ENCODE measurements at places on chromosomes 7 and 10.

- DNase-seq, result no peak
Measured at GRCh38 chr10:46517541-46517940, 38.9 kb downstream of the GPRIN2 start.

- no peak for DNase-seq
Measured at GRCh38 chr7:119283353-119283752, 989.6 kb upstream of the KCND2 start.

DNA sequence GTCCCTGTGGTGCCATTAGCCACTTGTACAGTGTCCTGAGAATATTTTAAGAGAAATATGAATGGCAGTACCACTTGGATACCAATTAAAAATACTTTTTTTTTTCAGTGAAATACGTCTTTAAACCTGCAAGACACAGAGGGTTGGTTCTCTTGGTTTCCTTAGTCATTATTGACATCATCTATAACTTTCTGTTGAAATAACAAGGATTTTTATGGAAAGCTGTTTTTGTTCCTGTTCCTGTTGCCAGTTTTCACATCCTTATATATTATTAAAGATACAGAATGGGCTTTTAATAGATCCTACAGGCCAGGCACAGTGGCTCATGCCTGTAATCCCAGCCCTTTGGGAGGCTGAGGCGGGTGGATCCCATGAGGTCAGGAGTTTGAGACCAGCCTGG lies 579.9 kb downstream of the AUTS2 start:
- DNase-seq, result no peak

- no peak for DNase-seq
Measured at GRCh38 chr7:157032128-157032527, 21.7 kb upstream of the MNX1 start.

DNA sequence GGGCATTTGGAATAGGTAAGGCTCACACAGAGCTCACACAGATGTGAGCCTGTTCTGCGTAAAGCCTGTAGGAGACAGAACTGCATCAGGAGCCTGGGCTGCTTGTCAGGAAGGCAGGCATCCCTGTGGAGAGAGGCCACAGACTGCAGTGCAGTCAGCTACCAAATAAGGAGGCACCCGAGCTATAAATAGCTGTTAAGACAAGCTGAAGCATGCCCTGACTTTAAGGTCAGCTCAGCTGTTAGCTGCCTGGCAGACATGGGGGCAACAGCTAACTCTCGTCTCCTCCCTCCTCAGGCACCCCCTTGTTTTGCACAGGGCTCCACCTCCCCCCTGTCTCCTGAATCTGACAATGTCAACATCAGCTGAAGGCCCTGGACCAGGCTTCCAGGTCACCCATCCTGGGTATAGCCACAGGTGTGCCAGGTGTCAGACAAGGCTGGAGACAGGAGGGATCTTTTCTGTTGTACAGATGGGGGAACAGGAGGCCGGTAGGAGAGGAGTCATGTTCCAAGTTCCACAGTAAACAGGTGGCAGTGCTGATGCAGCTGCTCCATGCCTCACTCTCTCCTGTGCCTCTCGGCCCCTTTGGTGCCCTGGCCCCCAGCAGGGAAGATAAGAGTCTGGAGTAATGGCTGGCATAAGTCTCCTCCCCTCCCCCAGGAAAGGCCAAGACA lies 27.6 kb upstream of the MKRN1 start:
- DNase-seq, result no peak

DNA sequence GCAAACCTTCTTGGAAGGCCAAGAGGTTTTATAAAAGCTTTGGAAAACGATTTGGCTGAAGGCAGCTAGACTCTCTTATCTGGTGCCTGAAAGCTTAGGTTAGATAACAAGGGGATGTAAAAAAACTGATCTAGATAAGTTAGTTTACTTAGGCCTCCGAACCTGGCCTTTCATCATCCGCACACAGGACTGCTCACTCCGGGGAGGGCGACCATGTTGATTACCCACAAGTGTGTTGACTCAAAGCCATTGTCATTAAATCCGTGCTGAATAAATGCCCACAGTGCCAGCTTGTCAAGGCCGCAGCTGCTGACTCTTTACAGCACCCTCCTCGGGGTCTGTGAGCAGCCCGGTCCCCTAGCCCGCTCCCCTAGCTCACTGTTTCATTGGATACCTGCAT lies 112.3 kb downstream of the ZFAND4 start:
- DNase-seq, result no peak

DNA sequence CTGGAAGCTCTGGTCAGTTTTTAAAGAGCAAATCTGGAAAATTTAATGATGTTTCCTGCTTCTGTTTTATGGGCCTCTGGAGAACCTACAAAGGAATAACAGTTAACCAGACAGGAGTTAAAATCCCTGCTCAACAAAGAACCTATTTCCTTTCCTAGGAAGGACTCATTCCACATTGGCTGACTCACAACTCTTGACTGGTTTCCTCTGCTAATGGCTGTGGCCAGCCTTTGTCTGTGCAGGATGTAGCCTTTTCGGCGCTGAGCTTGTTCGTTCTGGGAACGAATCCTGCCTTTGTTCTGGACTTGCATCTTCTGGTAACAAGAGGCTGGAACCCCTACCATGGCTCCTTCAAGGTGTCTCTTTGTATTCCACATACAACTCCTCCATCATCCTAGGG lies 112.8 kb upstream of the PDCD4 start:
- DNase-seq, result no peak

DNA sequence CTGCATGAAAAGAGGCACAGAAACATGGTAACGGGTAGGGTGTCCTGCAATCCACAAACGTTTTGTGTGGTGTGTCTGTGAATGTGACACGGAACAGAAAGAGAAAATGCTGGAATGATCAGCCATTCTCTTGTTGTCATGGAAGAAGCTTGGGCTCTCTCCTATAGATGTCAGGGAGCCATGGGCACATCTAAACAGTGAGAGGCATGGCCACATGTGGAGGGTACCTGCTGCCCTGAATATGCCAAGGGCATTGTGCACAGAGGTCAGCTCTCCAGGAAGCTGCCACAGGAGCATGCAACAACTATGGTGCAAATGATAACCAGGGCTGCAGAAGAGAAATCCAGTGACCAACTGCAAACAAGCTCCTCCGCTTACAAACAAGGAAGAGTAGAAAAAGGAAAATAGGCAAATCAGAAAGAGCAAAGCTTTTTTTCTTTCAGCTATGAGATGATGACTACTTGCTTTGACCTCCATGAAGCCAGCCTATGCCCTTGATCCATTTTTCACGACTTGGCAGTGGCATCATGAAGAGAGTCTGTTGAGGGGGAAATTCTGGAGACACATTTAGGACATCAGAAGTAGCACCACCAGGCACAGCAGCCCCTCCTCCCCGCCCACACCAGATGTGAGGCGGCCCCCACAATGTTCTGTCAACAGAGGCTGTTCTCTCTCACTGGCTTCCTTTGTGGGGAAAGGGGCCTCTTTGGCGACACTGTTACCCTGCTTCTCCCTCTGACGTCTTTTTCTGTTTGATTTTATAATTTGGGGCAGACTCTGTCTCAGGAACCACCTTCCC lies 4.8 kb upstream of the PDE1C start:
- DNase-seq, result no peak

DNA sequence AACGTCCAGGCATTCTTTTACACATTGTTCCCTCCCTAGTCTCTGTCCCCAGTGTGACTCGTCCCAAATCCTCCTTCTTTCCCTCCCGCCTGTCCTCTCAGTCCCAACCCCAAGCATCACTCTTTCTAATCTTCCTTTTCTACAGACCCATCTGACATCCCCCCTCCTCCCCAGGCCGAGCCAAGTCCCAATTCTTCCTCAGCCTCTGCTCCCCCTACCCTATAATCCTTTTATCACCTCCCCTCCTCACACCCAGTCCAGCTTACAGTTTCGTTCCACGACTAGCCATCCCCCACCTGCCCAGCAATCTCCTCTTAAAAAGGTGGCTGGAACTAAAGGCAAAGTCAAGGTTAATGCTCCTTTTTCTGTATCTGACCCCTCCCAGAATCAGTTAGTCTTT lies 95.1 kb downstream of the MACC1 start:
- DNase-seq, result no peak

GRCh38 chr7:68537051-68537773 lies 1061.1 kb upstream of the AUTS2 start:
- no peak for DNase-seq

GRCh38 chr10:131843881-131844284 lies 56.9 kb upstream of the PPP2R2D start:
- DNase-seq, result no peak

GRCh38 chr7:16398146-16399017 lies 23.0 kb downstream of the CRPPA start:
- no peak for DNase-seq

- no peak for DNase-seq
Measured at GRCh38 chr7:27922907-27923641, 183.1 kb downstream of the TAX1BP1 start.

DNA sequence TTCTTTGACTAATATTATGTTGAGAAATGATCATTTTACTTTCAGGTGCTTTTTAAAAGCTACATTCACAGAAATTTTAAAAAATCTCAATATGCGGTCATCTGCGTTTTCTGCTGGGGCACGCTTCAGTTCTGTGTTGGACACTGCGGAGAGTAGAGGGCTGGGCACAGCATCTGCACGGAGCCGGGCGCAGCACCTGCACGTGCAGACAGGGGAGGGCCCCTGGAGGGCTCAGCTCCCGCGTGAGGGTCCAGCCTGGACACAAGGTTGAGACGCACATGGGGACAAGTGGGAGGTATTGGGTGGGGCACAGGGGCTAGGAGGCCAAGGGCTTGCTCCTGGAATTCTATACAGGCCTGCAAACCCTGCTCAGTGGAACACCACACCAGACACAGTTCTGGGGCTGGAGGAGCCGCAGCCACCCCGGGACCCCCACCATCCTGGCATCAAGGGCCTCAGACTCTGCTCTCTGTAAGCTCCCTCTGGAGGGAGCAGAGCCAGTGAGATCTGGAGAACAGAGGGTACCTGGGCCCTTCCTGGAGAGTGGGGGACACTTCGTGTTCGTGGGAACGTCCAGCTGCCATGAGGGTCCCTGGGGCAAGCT lies 20.4 kb upstream of the FAM20C start:
- no peak for DNase-seq

- DNase-seq, result no peak
Measured at GRCh38 chr10:103780242-103781149, 74.9 kb downstream of the SH3PXD2A start.

DNA sequence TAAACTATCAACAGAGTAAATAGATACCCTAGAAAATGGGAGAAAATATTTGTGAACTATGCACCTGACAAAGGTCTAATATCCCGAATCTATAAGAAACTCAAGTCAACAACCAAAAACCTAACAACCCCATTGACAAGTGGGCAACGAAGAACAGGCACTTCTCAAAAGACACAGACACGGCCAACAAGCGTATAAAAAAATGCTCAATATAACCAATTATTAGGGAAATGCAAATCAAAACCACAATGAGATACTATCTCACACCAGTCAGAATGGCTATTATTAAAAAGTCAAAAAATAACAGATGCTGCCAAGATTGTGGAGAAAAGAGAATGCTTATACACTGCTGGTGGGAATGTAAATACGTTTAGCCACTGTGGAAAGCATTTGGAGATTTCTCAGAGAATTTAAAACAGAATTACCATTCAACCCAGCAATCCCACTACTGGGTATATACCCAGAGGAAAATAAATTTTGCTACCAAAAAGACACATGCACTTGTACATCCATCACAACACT lies 63.2 kb upstream of the CAV2 start:
- no peak for DNase-seq

- DNase-seq, result no peak
Measured at GRCh38 chr7:124031919-124032318, 948 bp downstream of the TMEM229A start.

- DNase-seq, result no peak
Measured at GRCh38 chr7:13282377-13282980, 595.0 kb downstream of the ARL4A start.

DNA sequence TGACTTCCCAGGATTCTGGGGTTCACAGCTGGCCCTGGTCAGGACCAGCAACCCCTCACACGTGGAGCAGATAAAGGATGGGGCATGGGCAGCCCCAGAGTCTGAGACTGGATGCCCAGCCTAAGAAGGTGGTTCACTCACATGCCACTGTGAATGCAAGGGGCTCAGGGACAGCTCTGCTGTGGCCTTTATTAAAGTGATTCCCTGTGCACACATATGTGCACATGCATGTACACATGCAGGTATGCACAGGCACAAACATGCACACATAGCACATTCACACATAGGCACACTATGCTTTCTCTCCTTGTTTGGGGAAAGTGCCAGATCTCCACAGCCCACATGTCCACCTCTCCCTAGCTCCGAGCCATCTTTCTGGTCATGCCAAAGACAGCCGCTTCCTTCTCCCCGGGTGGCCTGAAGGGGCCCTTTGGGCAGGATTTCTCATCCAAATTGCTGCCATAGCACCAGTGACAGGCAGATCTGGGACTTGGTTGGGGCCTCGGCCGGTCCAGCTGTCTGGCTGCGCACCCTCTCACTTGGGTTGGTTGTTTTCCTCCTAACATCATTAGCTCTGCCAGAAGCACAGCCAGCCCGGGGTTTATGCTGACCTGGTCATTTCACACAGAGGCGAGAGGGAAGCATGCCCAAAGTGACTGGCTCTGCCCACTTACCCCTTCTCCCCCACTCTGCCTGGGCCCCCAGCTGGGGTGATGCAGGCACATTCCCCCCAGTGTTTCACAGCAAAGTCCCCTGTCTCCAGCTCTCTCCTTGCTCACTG lies 1.4 kb downstream of the GCK start:
- no peak for DNase-seq

- DNase-seq, result no peak
Measured at GRCh38 chr7:23356726-23357125, 57.6 kb downstream of the MALSU1 start.

DNA sequence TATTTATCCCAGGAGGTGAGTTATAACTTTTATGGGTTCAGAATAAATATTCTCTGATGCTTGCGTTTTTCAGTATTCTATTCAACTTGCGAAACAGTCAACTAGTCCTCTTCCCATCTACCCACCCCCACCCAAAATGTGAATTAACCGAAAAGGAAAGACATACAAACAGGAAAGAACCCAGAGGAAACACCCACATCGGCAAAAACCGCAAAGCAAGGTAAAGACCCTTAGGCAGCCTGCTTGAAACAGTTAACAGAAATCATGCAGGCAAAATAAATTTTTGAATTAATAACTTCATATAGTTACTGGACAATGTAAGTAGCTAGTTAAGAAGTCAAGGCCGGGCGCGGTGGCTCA lies 5.4 kb downstream of the ZC3HAV1 start:
- DNase-seq, result no peak

Measured in activated CD4-positive, CD25-positive, alpha-beta regulatory T cell (primary cell).